ENCODE measurements at places on chromosomes 3 and 15.

DNA sequence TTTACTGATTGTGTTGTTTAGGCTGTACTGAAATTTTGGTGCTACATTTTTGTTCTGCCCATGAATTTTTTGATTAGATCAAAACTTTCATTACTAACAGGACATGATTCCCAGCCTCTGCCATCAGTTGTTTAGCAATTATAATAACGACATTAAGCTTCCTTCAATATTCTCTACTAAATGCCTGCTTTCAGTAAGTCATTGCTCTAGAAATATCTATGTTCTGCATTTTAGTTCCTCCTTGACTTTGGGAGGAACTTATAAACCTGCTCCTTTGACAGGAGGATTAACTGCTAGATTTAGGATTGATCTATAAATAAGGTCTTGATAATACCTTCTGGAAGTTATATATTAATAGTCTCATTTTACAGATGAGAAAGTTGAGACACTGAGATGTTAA lies 269.1 kb downstream of the RAP2B start:
- no peak for DNase-seq

GRCh38 chr3:130688697-130689470 lies 57.7 kb downstream of the PIK3R4 start:
- no peak for DNase-seq

- DNase-seq = no peak
These were observed 543.7 kb downstream of the FHIT start for GRCh38 chr3:60707452-60708020.

- no peak for DNase-seq
These were observed 685 bp upstream of the FOXB1 start for GRCh38 chr15:60003243-60004008.

GRCh38 chr3:156892701-156893100 lies 66.5 kb downstream of the LEKR1 start:
- no peak for DNase-seq

DNA sequence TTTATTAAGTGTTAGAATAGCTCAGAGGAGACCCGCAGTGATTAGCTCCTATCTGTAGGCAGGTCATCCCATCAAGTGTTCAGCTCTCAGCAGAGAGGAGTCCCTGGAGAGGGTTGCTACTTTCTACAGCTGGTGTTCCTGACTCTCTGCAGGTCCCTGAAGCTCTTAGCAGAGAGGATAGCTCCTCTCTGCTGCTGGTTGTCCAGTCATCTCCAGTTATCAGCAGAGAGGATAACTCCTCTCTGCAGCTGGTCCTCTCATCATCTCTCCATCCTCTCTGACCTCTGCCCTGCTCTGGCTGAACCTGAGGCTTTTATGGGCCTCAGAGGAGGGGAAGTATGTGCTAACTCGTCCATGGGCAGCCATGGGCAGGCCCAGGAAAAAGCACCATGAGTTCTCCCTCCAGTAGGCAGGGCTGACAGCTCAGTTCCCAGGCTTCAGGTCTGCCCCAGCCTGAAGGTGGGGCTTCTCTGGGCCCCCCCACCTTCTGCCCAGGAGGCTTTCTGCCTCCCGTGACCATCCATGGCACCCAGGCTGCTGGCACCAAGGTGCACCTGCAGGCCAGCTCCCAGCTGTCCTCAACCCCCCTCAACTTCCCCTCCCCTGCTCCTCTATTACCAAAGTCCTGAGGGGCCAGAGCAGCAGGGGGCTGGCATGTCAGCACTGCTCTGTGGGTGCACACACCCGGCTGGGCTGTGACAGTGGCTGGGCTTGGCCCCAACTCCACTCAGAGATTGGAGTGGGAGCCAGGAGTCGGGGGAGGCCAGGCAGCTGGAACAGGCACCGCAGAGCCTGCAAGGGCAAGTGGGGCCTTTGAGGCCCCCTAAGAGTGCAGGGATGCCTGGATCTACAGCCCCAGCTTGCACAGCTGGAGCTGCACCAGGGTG lies 98.9 kb upstream of the FRMD4B start:
- DNase-seq = no peak

DNA sequence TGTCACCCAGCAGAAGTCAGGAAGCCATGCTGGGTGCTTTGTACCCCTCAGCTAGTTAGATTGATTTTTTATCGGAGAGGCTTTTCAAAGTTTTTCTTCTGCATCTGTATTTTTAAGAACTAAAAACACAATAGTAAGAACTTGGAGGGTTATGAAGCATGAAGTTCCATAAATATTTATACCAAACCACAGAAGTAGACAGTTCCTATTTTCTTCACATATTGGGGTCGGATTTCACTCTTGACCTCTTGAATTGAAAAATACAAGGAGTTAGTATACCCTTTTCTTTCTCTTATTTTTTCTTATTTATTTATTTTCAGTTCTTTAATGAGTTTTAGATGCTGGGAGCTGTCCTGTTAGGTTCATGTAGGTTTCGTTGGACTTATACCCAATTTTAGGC lies 35.1 kb downstream of the SLC25A26 start:
- no peak for DNase-seq

DNA sequence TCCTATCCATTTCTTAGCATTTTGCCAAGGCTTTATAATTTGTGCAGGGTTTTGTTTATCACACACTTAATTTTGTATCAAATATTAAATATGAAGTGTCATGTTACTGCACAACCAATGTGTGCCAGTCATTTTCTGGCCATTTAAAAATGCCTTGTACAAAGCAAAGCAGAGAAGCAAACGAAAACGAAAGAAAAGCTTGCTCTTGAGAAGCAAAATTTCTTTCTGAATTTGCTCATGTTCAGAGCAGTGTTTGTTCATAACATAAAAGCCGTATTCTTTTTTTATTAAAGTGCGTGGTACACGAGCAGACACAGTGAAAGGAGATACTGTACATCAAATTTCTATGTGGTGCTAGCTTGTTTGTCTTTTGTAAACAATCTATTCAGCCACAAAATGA lies 792.6 kb downstream of the NAALADL2 start:
- no peak for DNase-seq

GRCh38 chr15:37149146-37149545 lies 48.8 kb upstream of the MEIS2 start:
- DNase-seq = no peak

DNA sequence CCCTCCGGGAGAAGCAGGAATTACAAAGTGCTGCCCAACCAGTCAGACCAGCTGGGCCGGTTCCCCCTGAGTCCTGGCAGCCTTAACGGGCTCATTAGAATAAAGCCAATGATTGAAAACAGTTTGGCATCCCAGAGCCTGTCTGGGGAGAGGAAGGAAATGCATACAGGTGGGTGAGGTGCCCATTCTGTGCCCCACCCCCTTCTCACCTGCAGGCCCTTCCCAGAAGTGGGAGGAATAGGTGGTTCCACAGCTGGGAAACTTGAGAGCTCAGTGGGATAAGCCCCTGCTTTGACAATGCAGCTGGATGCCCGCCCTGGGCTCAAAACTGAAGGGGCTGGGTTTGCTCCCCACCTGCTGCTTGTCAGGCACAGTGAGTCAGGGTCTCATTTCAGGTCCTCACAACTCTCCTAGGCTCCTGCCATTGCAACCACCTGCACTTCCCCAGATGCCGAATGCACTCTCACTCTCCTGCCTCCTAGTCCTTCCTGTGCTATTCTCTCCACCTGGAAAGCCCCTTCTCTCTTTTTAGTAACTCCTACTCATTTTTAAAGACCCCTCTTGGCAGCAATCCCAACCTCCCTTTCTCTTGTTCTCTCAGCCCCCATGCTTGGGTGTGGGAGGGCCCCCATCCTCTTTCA lies 5.5 kb upstream of the BUB1B start:
- no peak for DNase-seq

- no peak for DNase-seq
These were observed 264.0 kb downstream of the KLF13 start for GRCh38 chr15:31590609-31591008.

- no peak for DNase-seq
These were observed 17.5 kb downstream of the ALS2CL start for GRCh38 chr3:46675843-46676567.

GRCh38 chr3:46006238-46007032 lies 10.8 kb upstream of the FYCO1 start:
- DNase-seq = no peak

GRCh38 chr15:43792761-43793476 lies 799 bp downstream of the SERF2 start:
- DNase-seq = no peak

DNA sequence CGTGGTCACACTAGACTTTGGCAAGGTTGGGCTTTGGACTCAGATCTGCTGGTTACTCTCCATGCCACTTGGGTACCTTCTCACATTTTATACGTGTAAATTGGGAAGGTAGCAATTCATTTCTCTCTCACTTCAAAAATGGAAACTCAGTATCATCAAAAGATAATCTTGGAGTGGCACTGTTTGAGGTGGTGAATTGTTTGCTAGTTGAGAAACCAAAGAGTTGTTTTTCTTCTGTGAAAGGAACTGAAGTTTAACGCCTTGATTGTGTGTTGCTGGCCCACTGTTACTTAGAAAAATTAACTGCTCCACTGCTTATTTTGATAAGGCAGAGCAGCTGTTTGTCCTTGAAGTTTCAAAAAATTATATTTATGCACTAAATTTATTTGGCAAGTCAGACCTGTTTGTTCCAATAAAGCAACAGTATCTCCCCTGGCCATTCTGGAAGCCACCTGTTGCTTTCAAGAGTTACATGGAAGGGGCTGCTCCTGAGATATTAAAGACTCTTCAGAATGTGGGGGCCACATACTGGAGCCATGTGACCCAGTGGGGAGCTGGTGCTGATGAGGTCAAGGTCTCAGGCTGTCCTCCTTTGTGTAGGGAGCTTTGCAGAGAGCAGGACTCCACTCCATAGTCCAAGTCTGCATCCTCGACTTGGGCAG lies 16.2 kb downstream of the PLCL2 start:
- no peak for DNase-seq

DNA sequence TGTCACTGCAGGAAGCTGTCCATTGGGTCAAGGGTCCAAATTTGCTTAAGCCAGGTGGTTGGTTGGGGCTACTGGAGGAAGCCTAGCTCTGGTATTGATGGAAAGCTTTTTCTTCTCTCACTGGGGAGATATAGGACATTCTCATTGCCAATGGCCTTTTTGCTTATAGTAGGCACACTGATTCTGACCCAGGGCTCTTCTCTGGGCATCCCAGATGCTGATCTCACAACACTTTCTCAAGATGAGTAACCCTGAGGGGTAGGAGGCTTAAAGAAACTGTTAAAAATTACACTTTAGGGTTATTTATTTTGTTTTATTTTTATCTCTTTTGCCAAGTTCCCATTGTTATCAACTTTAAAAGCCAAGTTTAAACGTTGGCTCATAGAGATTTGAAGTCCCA lies 337.8 kb downstream of the LRRC3B start:
- DNase-seq = no peak

Measured in effector CD4-positive, alpha-beta T cell (primary cell).